ENCODE measurements at places on chromosomes 1 and 21.

DNA sequence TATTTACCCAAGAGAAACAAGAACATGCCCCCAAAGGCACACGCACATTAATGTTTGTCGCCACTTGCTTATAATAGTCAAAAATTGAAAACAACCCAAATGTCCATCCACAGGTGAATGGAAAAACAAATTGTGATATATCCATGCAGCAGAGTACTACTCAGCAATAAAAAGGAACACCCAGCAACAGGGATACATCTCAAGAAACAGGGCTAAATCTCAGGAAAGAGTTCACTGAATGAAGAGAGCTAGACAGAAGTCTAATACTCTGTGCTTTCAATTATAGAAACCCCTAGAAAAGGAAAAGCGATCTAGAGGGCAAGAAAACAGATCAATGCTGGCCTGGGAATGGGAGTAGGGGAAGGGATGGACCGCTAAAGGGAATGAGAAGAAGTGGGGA lies 36.7 kb upstream of the LAPTM5 start:
- DNase-seq, result no peak

- peak; percentile 26 for DNase-seq
These were observed 97.5 kb downstream of the SPATA46 start for GRCh38 chr1:162279136-162279498.

DNA sequence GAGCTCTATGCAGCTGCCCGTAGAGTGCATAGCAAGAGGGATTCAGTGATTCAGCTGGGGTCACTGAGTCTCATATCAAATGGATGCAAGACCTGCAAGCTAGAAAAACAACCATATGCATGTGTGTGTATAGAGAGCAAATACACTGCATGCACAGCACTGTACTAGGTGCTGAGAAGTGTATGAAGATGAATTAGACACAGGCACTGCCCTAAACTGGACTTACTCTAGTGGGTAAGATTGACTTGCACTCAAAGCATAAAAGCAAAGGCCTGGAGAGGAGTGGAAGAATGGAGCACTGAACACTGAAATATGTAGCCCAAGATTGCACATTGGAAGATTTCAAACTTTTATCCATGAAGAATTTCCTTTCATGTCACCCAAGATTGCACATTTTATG lies 5.5 kb upstream of the GBP1 start:
- no peak for DNase-seq

- no peak for DNase-seq
These were observed 8.0 kb downstream of the TMEM81 start for GRCh38 chr1:205076245-205076761.

DNA sequence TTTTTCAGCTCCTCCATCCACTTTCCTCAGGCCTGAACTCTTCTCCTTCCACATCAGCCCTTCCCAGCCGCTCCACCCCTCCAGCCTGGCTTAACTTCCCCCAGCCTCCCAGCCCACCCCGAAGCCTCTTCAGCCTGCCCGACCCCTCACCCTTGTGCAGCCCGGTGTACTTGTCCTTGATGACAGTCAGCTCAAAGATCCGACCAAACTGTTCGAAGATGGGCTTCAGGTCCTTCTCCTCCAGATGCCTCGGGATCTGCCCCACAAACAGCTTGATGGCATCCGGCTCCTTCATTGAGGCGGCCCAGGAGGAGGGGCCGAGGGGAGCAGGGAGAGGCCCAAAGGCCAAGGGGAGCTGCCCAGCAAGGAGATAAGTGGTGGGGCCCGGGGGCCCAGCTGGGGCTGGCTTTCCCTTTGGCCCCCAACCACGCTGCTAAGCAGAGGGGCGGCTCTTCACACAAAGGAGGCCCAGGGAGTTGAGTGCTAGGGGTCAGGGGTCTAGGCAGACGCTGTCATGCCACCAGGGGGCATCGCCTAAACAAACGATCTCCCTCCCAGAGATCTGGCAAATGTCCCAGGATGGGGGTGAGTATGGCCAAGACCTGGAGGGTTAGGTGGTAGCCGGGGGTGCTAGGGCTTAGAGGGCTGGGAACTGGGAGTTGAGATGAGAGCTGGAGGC lies 738 bp downstream of the CELF3 start:
- DNase-seq, result peak; percentile 88
